ENCODE measurements at places on chromosomes 6 and 20. TPM values are rescaled to one million over a fixed set of nuclear protein-coding genes. Genes with fewer than 3 reads are reported as not detected.

The C2 gene
- total RNA-seq, result 1.6 TPM

The TINAG gene
- not detected for total RNA-seq

The HCRTR2 gene
- total RNA-seq, result 0.18 TPM

The MUCL3 gene
- not detected for total RNA-seq

DNA sequence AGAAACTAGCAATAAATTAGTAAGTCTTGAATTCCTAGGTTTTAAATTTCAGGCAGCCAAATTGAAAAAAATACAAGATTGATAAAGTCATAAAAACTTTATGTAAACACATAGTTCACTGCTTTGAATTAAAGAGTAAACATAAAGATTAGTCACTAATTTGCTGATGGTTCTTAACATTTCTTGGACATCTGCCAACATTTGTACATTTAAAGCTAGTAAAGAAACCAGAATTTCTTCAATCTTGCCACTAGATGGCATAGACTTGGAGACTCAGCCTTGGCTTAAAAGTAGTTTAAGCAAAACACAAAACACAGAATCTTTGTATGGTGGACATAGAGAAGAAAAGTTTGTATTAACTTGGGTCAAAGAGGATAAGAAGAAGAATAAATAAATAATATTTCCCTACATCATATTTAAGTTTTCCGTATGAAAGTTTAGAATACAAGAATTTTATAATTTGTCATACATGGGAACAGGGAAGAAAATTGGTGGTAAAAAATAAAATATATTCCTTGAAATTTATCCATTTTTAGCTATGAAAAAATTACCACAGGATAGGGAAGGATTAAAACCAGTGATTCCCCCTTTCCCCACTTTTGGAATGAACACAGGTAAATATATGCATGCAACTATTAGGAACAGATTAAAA lies 41.7 kb upstream of the FAM135A start:
- no peak for DNase-seq

- no peak for DNase-seq
These were observed 11.6 kb upstream of the TAAR9 start for GRCh38 chr6:132526461-132526860.

GRCh38 chr6:170028629-170029345 lies 262.1 kb downstream of the DLL1 start:
- peak; percentile 32 for DNase-seq

DNA sequence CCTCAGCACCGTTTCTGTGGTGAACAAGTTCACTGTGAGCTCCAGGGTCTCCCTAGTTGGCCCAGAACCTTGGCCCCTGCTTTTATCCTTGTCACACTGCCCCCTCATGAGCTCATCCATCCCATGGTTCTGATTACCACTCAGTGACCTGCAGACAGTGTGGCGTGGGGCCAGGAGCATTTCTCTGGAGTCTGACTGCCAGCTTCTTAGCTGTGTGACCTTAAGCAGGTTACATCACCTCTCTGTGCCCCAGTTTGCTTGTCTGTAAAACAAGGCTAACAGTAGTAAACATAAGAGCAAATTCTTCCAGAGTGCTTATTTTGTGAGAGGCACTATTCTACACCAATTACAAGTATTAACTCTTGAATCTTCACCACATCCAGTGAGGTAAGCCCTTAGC lies 14.8 kb upstream of the MDGA1 start:
- DNase-seq, result no peak

GRCh38 chr20:21303061-21303871 lies at the start of gene XRN2:
Gene XRN2, plus strand, starts transcription at chr20:21303331. Its CDS starts 68 bp downstream, at chr20:21303399.
- DNase-seq, result peak; percentile 97

DNA sequence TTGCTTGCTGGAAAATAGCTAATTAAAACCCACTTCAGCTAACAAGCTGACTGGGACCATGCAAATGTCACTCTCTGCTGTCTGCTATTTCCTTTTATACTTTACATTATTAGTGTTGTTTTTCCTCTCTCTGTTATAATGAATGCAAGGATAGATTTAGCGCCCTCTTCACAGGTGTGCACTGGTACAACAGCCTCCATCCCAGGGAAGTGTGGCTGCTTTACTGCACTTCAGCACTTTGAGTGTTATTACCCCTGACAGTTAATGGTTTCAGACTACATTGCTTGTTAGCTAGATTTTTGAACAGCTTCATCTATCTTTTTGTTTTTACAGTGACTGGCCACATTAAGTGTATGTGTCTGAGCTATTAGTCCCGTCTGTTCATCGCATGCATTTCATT lies 405.7 kb downstream of the RNF144B start:
- DNase-seq, result no peak

GRCh38 chr6:25111782-25112181 lies 167.4 kb upstream of the CARMIL1 start:
- no peak for DNase-seq

DNA sequence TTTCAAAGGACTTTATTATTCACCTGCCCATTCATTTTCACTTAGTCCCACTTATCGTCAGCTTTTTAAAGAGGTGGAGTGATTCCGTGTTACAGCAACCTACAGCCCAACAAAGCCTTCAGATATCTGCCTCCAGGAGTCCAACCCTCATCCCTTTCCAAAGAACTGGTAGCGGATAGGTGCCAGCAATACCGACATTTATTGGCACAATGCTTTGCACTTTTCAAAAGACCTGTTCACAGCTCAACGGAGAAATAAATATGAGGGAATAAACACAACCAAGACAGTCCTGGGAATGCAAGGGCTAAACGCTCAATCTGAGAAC lies 819 bp upstream of the MTRF1L start:
- DNase-seq, result no peak

DNA sequence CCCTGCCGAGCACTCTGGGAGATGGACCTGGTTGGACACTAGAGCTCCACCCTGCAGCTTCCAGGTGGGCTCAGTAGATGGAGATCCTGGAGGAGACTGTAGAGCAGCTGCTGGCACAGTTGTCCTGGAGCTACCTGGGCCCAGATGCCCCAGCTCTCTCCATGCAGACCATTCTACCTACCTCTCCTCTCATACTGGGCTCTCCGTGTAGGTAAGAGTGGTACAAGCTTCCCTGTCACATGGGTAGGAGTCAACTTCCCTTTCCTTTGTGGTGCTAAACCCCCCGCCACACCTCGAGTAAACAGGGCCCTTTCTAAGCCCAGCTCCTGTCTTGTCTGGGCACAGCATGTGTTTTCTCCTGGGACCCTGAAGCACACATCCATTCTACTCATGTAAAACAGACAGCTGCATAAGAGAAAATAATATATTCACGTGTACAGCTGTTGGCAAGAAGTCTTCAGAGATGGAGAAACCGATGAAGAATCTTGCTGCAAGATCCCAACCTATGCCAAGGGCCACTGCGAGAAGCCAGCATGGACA lies 108.1 kb upstream of the DUSP22 start:
- DNase-seq, result no peak

DNA sequence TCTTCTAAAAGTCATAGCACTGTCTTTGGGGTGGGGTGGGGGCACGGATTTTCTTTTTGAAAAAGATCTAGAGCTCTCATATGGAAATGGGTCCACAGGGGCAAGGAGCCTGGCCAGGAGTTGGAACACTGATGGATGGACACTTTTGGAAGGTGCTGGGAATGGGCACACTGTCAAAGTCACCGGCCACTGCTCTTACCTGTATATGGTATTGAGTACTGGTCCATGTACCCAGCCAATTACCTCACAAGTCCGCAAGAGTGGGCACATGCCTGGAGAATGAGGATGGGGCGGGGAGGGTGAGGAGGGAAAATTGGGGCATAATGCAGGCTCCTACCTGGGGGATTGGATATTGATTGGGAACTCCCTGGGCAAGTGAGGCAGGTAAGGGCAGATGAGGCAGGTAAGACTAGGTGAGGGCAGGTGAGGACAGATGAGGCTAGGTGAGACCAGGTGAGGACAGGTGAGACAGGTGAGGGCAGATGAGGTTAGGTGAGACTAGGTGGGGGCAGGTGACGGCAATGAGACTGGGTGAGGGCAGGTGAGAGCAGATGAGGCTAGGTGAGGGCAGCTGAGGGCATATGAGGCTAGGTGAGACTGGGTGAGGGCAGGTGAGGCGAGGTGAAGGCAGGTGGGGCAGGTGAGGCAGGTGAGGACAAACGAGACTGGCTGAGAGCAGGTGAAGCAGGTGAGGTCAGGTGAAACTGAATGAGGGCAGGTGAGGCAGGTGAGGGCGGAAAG lies 167.9 kb downstream of the NRN1 start:
- DNase-seq, result no peak

GRCh38 chr6:169939554-169940164 lies 188.2 kb downstream of the ERMARD start:
- DNase-seq, result no peak

- DNase-seq, result no peak
These were observed 397.4 kb downstream of the C6orf118 start for GRCh38 chr6:164911873-164912580.

DNA sequence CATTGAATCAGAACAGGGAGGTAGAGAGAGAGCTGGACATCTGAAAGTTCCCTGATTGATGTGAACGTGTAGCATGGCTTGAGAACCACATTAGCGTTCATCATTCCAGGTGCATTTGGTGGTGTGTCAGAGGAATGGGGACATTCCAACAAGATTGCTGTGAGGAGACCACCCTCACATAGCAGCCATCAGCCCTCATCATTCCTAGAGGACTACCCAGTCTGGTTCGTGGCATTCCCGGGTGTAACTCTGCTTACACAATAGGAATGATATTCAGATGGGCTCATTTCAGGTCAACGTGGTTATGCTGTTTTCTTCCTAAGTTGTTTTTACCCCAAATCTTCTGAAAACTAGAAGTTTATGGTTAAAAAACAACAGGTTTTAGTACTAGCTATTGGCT lies 62.2 kb upstream of the KLHL31 start:
- no peak for DNase-seq

Measured in mesothelial cell of epicardium (in vitro differentiated cells).